ENCODE measurements at places on chromosomes 1 and 21. TPM values are rescaled to one million over a fixed set of nuclear protein-coding genes. Genes with fewer than 3 reads are reported as not detected.

The FAM3B gene
- not detected for total RNA-seq

The HSPB7 gene
- 3.8 TPM for total RNA-seq

The PKNOX1 gene
- total RNA-seq: 23.4 TPM

The GBP5 gene
- total RNA-seq: 0.78 TPM

The EXTL1 gene
- 43.4 TPM for total RNA-seq

The UBE2G2 gene
- 88.6 TPM for total RNA-seq

The ENAH gene
- total RNA-seq: 66.3 TPM

The KPNA6 gene
- total RNA-seq: 80.7 TPM

Measured in dorsolateral prefrontal cortex (tissue), 122 donors.